ENCODE measurements at places on chromosomes 2 and 18. TPM values are rescaled to one million over a fixed set of nuclear protein-coding genes. Genes with fewer than 3 reads are reported as not detected.

REG1B gene
- total RNA-seq, result not detected

ACVR1C gene
- total RNA-seq, result under 0.01 TPM

PAIP2B gene
- total RNA-seq, result under 0.01 TPM

TUBA3E gene
- total RNA-seq, result not detected

GPBAR1 gene
- total RNA-seq, result under 0.01 TPM

- no peak for DNase-seq
These were observed 123.7 kb downstream of the DIS3L2 start for GRCh38 chr2:232085164-232085563.

DNA sequence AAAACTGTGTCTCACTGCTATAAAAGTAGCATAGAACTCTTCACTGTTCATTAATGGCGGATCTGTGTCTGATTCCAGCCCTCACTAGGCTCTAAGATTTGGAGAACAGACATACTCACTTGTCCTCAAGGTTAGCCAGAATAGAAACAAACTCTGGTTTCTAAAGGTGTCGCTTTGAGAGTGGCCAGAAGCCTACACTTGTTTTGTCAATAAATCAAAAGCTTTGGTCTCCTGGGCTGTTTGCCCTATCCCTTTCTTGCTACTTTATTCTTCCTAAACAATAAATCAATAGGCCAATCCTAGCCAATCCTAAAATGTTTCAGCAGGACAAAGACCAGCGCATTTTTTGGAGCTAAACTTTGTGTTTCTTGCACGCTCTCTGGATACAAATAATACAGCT lies 1064.6 kb upstream of the CHAC2 start:
- no peak for DNase-seq

DNA sequence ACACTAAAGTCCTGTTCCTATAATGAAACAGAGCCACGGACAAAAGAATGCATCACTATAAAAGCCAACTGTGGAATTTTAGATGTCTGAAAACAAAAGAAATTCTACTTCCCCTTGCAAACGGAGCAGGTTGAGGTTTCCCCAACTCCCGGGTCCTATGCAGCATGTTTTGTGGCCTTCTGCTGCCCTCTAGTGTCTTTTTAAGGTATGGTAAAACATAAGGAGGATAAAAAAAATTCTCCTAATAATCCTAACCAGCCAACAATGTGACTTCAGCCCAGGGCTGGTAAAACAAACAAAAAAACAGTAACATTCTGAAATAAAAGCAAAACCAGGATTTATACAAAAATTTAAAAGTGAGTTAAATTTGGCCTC lies 539.5 kb downstream of the NRXN1 start:
- DNase-seq, result peak; percentile 53

DNA sequence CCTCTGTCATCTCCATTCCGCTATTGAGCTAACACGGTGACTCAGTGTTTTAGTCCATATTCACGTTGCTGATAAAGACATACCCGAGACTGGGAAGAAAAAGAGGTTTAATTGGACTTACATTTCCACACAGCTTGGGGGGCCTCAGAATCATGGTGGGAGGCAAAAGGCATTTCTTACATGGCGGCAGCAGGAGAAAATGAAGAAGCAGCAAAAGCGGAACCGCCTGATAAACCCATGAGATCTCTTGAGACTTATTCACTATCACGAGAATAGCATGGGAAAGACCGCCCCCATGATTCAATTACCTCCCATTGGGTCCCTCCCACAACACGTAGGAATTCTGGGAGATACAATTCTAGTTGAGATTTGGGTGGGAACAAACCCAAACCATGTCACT lies 22.6 kb upstream of the CXXC1 start:
- DNase-seq, result no peak

- no peak for DNase-seq
These were observed 28.8 kb upstream of the APOB start for GRCh38 chr2:21072477-21073242.

DNA sequence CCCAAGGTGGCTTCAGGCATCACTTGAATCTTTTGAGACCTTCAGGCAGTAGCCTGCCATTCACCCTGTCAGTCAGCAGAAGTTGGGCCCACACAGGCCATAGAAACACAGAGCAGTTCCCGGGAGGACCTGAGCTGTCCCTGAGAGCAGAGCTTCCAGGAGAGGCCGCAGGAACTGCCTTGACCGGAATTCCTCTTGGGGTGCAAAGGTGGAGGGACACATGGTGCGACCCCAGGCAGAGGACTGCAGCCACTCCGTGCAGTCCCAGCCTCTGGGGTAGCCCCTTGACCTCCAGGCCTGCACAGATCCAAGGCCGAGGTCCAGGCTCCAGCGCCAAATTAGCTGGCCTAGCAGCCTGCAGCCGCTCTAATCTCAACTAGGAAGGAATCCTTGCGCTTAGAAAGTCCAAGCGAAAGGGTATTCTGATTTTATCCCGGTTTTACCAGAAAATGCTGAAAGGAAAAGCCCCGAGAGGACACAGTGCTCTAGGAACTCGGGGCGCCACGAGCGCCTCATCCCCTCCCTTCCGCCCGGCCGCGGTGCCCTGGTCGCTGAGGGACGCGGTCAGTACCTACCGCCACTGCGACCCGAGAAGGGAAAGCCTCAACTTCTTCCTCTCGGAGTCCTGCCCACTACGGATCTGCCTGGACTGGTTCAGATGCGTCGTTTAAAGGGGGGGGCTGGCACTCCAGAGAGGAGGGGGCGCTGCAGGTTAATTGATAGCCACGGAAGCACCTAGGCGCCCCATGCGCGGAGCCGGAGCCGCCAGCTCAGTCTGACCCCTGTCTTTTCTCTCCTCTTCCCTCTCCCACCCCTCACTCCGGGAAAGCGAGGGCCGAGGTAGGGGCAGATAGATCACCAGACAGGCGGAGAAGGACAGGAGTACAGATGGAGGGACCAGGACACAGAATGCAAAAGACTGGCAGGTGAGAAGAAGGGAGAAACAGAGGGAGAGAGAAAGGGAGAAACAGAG lies 5.4 kb downstream of the SIX2 start:
- no peak for DNase-seq

DNA sequence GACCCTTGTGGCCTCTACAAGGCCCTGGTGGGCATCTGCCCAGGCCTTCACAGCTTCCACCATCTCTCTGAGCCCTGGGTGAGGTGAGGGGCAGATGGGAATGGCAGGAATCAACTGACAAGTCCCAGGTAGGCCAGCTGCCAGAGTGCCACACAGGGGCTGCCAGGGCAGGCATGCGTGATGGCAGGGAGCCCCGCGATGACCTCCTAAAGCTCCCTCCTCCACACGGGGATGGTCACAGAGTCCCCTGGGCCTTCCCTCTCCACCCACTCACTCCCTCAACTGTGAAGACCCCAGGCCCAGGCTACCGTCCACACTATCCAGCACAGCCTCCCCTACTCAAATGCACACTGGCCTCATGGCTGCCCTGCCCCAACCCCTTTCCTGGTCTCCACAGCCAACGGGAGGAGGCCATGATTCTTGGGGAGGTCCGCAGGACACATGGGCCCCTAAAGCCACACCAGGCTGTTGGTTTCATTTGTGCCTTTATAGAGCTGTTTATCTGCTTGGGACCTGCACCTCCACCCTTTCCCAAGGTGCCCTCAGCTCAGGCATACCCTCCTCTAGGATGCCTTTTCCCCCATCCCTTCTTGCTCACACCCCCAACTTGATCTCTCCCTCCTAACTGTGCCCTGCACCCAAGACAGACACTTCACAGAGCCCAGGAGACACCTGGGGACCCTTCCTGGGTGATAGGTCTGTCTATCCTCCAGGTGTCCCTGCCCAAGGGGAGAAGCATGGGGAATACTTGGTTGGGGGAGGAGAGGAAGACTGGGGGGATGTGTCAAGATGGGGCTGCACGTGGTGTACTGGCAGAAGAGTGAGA lies 2.0 kb downstream of the PROC start:
- no peak for DNase-seq

- DNase-seq, result peak; percentile 29
These were observed 33.1 kb upstream of the NPC1 start for GRCh38 chr18:23619388-23619881.

DNA sequence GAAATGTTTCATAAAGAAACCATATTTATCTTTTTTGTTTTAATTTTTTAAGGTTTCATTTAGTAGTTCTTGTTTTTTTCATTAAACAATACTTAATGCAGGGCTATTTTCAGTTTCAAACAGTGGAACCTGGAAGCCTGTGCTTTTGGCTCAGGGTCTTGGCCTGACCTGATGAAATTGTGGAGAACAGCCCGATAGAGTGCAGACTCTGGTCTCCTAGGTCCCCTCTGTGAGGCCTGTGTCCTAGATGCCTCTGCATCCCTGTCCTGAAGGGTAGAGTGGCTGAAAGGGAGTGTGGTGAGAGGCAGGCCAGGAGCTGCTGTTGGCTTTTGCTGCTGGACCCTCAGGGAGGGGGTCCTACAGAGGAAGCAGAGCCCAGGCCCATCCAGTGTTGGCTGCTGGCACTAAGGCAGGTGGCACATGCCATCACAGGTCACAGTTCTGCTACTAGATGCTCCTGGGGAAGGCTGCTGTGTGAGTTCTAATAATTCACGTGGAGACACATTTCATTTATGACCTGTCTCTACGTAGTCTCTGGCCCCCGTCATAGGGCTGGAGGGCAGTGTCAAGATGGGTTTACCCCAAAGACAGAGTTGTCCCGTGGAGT lies 201.0 kb upstream of the COPS8 start:
- no peak for DNase-seq

DNA sequence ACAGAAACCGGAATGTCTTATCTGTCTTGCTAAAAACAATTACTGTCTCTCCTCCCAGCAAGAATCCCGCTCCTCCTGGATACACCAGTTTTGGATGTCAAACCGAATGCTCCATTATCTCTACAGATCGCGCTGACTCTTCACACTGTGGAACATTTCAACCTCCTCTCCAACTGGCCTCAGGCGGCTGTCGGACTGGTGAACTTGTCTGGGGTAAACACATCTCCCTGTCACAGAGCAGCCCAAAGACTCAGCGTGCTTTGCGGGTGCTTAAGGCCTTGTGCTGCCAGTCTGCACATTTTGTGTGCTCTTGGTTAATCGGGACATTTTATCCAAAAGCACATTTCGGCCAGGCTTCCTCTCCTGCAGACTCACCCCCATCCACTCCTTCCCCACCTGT lies 173.1 kb downstream of the ICOS start:
- DNase-seq, result peak; percentile 34

DNA sequence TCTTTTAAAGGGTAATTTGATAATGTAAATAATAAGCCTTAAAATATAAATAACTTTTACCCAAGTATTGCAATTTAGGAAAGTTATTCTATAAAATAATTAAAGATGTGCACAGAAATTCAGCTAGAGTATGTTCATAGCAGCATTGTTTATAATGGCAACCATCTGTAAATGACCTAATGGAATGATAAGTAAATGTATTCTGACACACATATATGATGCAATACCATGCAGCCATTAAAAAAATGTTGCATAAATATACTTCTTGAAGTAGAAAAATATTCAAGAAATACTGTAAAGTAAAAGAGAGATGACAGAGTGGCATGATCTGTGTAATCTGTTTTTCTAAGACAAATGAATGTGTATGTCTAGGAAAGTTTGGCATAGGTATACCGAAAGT lies 545.7 kb downstream of the ZEB2 start:
- peak; percentile 55 for DNase-seq

GRCh38 chr2:112821142-112821541 lies 15.4 kb downstream of the IL1B start:
- no peak for DNase-seq

GRCh38 chr2:96109361-96109680 lies 7.0 kb downstream of the ADRA2B start:
- no peak for DNase-seq

DNA sequence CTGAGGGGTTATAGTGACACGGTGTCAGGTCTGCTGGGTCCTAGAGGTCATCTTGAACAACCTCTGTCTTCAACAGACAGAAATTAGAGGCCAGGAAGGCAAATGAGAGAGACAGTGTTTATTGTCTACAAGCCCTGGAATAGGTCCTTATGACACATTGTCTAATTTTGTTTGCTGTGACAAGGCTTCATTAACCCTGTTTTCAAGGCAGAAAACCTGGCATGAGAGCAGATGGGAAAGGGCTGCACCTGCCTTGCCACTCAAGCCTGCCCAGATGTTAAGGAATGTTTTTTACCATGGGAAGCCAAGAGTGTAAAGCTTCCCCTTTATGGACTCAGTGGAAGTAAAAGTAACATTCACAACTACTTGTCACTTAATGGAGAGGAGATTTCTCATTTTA lies 275.3 kb downstream of the KCNS3 start:
- no peak for DNase-seq
